Omental fat pad (tissue), 4 donors: ENCODE measurements at places on chromosomes 1 and 21.

DNA sequence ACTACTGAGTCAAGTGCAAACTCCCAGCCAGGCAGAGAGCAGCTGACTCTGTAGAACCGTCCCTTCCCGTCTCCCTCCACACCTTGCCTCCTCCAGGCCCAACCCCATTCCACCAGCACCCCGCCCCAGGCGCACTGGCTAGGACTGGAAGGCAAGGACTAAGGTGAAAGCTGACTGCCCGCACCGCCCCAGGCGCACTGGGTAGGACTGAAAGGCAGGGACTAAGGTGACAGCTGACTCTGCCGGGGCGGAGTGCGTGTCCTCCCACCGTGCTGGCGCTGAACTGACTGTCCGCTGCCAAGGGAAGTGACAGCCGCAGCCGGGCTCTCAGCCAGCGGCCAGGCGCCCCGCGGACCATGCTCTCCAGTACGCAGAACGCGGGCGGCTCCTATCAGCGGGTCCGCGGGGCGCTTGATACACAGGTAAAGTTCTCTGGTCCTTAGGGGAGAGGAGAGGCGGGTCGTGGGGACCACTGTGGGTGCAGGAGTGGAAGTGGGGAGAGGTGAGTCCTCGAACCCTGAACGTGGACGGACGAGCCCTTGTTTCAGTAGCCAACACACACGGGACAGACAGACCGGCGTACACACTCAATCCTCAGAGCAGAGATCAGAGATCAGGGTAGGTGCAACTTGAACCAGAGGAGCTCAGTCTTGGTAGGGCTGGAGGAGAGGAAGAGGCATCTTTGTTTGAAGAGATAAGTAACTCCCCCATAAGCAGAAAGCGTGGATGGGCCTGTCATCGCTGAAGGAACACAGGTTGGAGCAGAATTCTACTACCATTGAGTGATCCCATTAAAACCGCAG, 58.0 kb downstream of the RBM11 start:
- DNase-seq = peak; percentile 23

- DNase-seq = no peak
These were observed 20.9 kb downstream of the TMEM50B start for GRCh38 chr21:33458861-33459260.

GRCh38 chr1:224493269-224493668, 58.7 kb upstream of the WDR26 start:
- no peak for DNase-seq

- no peak for DNase-seq
These were observed 8.3 kb downstream of the NHLH2 start for GRCh38 chr1:115832651-115833050.

DNA sequence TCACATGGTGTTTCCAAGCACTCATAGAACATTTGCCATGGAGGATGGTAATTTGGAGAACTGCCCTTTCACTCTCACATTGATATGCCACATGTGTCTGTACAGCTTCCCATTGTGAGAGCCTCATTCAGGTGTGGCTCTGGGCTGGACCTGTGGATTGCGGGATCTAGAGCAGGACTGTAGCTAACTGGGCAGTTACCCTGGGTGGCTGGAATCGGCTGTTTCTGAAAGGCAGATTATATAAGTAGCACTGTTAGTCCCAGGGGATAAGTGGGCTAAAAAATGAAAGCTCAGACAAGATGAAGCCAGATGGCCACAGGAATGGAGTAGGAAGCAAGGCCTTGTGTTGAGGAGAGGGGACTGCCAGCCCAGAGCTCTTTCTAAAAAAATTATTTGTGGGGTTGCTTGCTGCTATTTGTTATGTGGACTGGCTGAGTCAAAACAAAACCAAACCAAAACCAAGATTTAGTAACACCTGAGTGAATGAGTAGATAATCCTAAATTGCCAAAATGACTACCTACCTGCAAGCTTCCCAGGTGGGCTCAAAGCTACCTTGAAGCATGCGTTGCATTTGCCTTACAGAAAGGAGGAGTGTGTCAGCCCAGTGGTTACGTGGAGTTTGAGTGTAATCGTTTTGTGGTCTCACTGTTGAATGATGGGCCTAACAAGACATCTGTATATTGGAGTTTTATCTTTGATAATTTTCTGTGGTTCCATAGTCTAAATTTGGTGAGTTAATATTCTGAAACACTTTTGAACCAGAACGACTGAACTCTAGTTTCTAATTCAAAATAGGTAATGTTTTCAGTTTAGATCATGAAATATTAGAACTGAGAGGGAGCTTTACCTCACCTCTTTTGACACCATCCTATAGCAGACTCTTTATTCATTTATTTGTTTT, 58.0 kb downstream of the SDCCAG8 start:
- DNase-seq = no peak

GRCh38 chr1:27589841-27590426, 14.0 kb downstream of the AHDC1 start:
- no peak for DNase-seq

DNA sequence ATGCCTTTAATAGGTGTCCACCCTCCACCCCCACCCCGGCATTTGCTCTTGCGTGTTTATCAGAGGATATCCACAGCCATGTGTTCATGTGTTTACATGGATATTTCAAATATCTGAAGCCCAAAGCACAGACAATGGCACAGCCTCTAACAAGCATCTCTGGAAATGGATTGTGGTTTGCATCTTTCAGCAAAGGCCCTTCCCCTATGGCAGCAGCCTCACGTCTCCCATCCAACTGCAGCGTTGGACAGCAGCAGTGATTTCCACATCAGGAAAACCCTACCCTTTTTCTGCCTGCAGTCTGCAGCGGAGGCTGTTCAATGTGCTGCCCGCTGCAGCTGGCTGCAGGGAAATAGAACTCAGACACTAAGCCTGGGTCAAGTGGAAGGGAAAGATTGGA, 1.6 kb downstream of the RASSF5 start:
- DNase-seq = no peak

DNA sequence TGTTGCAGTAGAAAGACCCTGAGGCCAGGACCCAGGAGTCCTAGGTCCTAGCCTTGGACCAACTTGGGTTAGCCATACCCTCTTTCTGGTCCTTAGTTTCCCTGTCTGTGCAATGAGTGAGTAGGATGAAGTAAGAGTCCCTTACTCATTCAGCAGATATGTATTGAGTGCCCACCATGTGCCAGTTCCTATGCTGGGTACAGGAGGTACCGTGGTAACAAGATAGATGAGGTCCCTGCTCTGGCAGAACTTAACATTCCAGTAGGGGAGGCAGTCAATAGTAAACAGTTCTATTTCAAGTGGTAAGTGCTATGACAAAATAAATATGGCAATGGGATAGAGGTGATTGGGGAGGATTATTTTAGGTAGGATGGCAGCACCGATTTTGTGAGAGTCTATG, 18.3 kb upstream of the PARS2 start:
- no peak for DNase-seq

DNA sequence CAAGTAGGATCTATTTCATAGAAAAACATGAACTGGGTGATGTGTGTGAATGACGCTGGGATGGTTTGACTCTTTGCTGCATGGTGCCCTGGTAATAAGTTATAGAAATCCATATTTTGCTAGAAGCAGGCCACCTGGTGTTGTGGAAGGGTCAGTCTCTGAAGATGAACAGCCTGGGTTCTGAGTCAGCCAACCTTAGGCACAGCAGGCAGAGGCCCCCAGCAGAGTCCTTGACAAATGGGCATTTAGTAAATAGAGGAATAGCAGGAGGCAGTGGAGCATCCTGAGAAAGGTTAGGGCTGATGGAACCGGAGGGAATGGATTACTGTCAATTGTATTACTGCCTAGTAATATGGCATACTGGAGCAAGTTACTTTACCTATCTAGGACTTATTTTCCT, 20.9 kb downstream of the FGGY start:
- no peak for DNase-seq

GRCh38 chr1:195717651-195718050, 890.6 kb downstream of the KCNT2 start:
- no peak for DNase-seq

DNA sequence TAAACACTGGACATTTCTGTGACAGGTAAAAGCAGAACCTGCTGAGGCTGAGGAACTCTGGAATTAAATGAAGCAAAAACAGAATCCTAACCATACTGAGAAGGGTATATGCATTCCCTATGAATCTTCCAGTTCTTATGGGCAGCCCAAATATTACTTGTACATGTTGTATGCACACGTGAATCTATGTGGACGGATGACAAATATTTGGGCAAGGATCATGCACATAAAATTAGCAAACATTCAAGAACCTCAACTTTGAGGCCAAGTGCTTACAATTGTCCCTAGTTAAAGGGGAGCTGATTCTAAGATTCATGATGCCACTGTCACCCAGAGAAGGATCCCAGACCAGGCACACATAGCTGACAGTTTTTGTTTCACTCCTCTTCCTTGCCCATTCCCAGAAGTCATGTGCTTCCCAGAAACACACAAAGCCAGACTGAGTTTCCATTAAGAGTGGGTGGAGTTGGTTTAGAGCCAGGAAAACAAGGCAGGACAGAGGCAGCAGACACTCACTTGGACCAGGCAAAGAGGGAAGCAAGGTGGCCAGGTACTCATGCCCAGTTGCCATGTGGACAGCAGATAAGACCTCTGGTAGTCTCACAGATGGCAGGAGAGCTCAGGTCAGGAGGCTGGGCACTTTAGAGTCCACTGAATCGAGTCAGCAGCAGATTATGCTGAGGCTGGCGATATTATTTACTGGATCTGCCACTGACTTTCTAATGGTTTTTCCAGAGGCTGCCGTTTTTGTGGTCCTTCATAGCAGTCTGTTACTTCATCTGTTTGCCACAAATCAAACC, 25.6 kb downstream of the AK2 start:
- DNase-seq = no peak

GRCh38 chr1:192108161-192108560, 50.1 kb upstream of the RGS18 start:
- no peak for DNase-seq

DNA sequence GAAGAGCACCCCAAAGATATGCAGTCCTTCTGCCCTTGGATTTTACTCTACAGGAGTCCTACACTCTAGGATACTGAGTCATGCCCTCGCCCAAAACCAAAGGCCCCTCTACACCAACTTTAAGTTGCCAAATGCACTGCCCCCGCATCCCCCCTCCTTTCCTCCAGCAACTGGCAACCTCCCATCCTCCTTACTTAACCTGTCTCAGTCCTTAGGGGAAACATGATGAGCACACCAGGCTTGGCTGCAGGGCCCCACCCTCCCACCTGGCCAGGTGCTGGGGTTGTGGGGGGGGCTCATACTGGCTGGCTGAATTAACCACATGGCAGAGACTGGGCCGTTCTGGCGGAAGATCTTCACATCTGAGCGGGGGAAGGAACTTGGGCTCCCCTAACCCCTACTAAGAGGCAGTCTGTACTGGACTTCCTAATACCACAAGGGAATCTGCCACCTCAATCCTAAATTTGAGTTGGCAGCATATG, 1.2 kb downstream of the HDGF start:
- peak; percentile 48 for DNase-seq
